ENCODE measurements at places on chromosomes 11 and 22.

GRCh38 chr11:80182901-80183300 is 742.1 kb upstream of the TENM4 start:
- DNase-seq, result no peak

DNA sequence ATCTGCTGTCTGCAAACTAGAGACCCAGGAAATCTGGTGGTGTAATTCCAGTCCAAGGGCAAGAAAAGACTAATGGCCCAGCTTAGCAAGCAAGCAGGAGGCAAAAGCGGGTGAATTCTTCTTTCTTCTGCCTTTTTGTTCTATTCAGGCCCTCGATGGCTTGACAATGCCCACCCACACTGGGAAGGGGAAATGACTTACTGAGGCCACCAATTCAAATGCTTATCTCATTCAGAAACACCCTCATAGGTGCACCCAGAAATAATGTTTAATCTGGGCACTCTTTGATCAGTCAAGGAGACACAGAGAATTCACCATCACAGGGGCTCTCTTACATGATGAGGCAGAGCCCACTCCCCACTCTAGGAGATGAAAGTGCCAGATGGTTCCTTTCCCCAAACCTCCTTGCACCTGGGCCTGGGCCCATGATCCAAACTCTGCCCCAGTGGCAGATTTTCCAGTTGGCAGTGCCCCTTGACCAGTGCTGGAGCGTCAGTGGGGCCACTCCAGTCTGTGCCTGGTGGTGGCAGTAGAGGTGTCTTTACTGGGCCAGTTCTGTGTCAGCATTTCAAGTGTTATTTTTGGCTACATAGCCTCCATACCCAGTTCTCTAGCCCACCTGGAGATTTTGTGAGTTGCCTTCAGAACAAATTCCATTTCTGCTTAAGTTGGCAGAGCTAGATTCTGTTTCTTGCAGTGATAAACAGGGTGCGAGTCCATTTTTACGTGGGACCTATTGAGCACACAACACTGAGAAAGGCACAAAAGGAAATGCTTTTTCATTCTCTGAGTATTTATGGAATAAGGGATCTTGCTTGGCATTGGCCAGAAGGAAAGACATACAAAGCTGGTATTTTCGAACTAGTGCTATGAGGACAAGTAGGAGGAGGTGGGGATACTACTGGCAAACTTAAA is 7.5 kb downstream of the ELMOD1 start:
- no peak for DNase-seq

DNA sequence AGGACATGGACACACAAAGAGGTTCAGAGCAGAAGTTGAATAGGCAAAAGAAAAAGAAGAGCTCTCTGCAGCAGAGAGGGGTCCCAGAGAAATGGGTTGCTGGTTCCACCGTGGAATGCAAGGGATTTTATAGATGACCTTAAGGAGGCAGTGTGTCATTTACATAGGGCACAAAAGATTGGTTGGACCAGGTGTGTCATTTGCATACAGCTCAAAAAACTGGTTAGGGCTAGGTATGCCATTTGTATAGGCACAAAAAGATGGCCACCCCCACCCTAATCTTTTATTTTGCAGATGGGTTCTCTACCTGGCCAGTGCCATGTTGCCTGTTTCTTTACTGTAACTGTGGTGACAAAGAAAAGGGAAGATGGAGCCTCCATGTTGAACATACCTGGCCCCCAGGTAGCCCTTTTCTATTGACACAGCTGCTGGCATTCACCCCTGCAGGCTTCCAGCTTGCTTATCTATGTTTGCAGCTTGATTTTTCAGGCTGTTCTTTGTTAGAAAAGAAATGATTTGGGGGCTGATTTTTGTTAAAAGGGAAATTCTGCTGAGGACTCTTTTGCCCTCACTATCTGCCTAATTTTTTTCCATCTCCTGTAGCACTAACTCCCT is 3.1 kb upstream of the CAVIN3 start:
- DNase-seq, result no peak

DNA sequence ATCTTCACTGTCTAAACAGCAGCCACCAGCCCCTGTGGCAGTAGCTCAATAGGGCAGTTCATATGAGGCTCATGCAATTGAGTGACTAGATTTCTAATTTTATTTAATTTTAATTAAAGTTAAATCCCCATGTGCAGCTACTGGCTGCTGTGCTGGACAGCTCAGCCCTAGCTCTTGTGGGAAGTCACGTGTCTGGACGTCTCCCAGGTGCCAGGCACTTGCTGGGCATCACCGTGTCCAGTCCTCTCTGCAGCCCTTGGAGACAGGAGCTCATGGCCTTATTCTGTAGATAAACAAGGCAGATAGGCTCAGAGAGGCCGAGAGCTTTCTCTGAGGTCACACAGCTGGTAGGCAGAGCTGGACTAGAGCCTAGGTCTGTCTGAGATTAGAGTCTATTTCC is 95.0 kb downstream of the ARHGAP8 start:
- DNase-seq, result no peak

DNA sequence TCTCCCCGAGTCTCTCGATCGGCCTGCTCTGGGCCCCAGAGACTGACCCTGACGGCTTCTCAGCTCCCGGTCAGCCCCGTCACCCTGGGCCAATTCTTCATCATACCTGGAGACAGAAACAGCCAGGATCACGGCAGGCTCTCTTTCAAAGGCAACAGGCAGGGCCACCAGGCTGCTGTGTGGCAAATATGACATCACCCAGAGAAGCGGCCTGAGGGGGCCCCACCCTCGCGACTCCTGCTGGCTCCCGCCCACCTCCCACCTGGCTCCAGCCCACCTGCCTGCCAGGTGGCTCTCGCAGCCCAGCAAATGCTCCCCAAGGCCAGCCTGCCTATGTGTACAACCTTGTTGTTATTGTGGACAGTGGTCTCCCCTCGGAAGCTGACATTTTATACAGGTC is 24.9 kb upstream of the PACSIN2 start:
- DNase-seq, result no peak

GRCh38 chr11:102683277-102683676 is 22.3 kb downstream of the MMP27 start:
- DNase-seq, result no peak

- DNase-seq, result no peak
Measured at GRCh38 chr11:116053548-116053919, 549.3 kb upstream of the CADM1 start.
